Inflammatory macrophage (primary cell): ENCODE measurements at places on chromosomes 5 and 9.

DNA sequence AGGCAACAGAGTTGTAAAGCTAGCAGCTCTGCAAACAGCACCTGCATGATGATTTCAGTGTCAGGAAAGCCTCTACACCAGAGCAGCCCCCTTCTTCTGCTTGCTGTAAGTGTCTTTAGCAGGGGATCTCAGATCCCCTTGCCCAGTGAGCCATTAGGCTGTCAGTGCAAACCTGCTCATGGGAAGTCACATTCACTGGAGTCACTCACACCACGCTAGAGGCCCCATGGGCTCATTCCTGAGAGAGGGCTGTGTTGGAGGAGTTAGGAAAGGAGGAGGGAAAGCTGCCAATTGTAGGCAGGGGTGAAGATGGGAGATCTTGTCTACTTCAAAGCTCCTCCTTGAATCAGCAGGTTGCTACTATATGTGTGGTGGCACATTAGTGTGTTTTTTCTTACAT lies 275.2 kb downstream of the SMARCA2 start:
- DNase-seq, result no peak

DNA sequence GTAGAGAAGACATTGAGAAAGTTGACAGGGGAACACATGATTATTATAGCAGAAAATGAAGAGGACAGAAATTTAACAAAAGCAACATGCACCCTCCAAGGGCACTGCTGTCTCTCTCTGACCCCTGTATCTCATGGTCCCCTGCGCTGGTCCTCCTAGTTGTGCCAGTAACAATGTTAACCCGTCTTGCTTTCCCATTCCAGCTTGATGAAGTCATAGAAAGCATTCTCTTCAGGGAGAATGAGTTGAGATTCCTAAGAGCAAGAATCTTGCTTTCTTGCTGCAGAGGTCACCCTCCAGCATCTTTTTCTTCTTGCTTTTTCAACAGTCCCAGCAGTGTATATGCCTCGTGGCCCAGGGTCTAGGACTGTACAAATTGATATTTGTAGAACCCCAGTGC lies 279.6 kb upstream of the ADAMTSL1 start:
- no peak for DNase-seq

DNA sequence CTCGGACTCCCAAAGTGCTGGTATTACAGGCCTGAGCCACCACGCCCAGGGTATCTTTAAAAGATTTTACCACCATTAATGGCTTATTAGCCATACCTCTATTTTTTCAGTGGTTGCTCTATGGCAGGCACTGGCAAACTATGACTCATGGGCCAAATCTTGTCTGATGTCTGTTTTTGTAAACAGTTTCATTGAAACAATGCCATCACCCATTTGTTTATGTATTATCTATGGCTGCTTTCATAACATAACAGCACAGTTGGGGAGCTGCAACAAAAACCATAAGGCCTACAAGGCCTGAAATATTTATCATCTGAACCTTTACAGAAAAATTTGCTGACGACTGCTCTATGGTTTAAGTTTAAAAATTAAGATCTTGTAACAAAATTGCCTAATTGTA lies 66.8 kb downstream of the SLC38A9 start:
- no peak for DNase-seq

- DNase-seq, result no peak
Observed at GRCh38 chr5:139019211-139019610, 144.1 kb upstream of the LRRTM2 start.

- DNase-seq, result no peak
Observed at GRCh38 chr9:22107202-22108045, 98.3 kb upstream of the CDKN2B start.

DNA sequence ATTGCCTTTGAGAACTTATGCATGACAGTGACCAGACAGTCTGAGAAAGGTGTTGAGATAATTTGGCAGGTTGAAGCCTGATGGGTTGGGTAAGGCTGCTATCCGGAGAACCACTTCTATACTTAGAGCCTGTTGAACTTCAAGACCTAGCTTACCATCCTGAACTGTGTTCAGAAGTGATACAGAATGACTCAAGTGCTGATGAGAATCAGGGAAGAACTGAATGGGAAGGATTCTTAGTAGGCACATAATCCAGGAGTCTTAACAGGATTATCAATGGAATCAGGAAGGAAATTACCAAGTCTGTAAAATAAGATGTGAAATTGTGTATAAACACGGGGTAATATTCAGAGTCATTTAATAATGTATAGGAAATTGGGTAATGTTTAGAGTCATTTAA lies 9.0 kb upstream of the PAPPA start:
- DNase-seq, result no peak
